ENCODE measurements at places on chromosomes 7 and 10.
A peak's percentile ranks its signal among the peaks of the same experiment; 100 is the strongest.

DNA sequence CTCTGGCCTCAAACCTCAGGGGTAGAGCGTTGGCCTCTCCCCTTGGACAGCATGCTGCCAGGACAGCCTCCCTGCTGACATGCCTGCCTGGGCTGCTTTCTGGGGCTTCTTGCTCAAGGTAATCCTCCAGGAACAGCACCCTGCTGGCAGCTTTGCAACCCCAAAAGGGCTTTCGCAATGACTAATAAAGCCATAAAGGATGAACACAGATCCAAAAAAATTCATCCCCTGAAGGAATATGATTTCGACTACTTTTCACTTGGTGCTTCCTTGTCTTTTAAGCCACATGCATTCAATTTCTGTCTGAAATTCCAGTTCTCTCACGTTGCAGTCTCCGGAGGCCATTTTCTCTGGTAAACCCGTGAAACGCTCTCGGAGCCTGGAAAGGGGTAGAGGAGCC lies 15.1 kb upstream of the SH3PXD2A start:
- no peak for DNase-seq

DNA sequence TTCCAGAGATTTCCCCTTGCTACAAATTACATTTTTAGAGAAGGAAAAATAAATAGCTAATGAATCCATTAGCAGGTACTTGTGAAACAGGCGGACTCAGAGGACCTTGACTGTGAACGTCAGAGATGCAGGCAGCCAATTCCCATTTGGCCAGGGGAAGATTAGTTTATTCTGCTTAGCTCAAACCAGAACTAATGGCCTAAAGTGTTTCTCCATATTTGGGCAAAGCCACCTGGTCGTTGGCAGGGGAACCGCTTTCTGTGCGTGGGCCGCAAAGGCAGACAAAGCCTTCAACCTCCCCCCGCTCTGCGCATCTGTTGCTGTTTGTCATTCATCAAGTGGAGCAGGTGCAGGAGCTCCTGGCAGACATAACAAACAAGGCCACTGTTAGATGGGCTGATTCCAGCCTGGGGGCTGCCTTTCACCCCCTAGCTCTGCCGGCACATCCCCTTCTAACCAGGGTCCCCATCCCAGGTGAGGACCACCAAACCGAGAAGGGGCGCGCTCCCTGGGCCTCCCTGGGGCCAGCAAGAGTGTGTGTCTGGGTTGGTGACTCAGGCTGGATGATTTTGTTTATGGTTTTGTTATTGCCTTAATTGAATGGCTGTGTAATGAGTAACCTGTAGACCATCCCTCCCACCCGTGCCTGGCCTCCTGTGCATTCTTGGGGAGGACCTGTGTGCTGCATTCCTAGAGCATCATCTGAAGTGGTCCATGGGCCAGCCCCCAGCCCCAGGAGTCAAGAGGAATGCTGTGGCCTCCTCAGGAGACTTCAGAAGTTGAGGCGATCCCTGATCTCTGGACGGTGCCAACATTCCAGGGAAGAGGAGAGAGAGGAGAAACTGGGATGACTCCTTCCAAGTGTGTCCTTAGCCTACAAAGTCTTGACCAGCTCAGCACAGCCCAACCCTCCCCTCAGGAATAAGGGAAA lies 14.5 kb upstream of the CPA1 start:
- DNase-seq: peak; percentile 70

- DNase-seq: no peak
Observed at GRCh38 chr10:131641231-131641630, 259.6 kb upstream of the PPP2R2D start.

DNA sequence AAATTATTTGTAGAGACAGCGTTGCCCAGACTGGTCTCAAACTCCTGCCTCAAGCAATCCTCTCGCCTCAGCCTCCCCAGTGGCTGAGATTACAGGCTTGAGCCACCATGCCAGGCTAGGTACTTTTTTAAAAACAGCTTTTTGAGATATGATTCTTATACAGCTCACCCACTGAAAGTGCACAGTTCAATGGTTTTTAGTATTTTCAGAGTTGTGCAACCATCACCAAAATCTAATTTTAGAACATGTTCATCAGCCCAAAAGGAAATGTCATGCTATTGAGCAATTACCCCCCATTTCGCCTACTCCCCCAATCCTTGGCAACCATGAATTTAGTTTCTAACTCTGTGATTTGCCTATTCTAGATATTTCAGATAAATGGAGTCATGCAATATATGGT lies 73.7 kb downstream of the EVX1 start:
- no peak for DNase-seq

Data from Ammon's horn (tissue), 1 donor.